SJSA1 (cell line): ENCODE measurements at places on chromosomes 2 and 18.
A peak's percentile ranks its signal among the peaks of the same experiment; 100 is the strongest.

GRCh38 chr2:1136067-1136466 is 185.4 kb downstream of the SNTG2 start:
- no peak overlapping the region for H3K4me3 ChIP-seq
- H3K27me3 ChIP-seq, result no peaks in the 10 kb centered on the region
- no peak for DNase-seq
- no peaks in the 10 kb centered on the region for H3K36me3 ChIP-seq
- H3K27ac ChIP-seq, result no peak overlapping the region
- 0 out of 2 replicates have a peak, but pooled peaks cover 6% of the 10 kb centered on the region for H3K4me1 ChIP-seq

DNA sequence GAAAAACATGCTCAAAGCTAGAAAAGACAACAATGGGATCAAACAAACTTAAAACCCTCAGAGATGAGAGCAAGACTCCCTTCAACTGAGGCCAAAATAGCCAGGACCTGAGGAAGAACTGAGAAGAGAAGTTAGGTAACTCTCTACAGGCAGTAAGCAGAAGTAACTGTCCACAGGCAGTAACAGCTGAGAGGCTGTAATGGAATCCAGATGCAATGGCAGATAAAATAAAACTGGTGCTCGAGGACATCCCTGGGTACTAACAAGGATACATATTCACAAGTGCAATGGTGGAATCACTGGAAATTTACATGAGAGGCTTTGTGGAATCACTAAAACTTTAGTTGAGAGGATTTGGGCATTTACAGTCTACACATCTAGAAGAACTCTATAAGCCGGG is 30.4 kb upstream of the C2orf66 start:
- H3K27me3 ChIP-seq, result no peaks in the 10 kb centered on the region
- no peak overlapping the region for H3K27ac ChIP-seq
- H3K4me1 ChIP-seq, result no peaks in the 10 kb centered on the region
- no peak overlapping the region for H3K4me3 ChIP-seq
- no peaks in the 10 kb centered on the region for H3K36me3 ChIP-seq
- DNase-seq, result no peak

- no peak overlapping the region for H3K4me3 ChIP-seq
- H3K4me1 ChIP-seq, result no peaks in the 10 kb centered on the region
Measured at GRCh38 chr2:208142240-208142924, 3.6 kb downstream of the CRYGB start.

GRCh38 chr2:187224989-187225388 is 223.1 kb downstream of the CALCRL start:
- no peaks in the 10 kb centered on the region for H3K36me3 ChIP-seq
- no peak for DNase-seq
- no peak overlapping the region for H3K4me3 ChIP-seq
- no peak overlapping the region for H3K27ac ChIP-seq
- H3K27me3 ChIP-seq, result no peaks in the 10 kb centered on the region; the same call in 1 of the 2 replicates
- H3K4me1 ChIP-seq, result no peaks in the 10 kb centered on the region

- no peak overlapping the region for H3K27ac ChIP-seq
- no peaks in the 10 kb centered on the region for H3K27me3 ChIP-seq
- no peak for DNase-seq
- peaks cover 9% of the 10 kb centered on the region for H3K4me1 ChIP-seq
- no peaks in the 10 kb centered on the region for H3K36me3 ChIP-seq
Measured at GRCh38 chr2:220240641-220241040, 613.2 kb downstream of the SLC4A3 start.

DNA sequence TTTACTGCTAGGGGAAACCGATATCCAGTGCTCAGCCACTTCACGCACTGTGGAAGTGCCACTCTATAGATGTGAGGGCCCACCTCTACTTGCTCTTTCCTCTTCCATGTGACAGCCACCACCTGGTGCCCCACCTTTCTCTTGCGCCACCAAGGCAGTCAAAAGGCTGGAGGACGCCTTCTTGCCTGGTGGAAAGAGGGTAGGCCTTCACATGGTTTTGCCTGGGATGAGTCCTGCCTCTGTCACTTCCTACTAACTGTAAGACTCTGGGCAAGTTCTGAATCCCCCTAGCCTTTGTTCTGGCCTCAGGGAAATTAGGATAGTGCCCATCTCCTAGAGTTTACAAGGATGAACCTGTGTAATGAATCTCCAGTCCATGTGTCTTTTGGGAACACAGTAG is 66.1 kb upstream of the ODC1 start:
- H3K27me3 ChIP-seq, result no peaks in the 10 kb centered on the region
- peak overlapping the region; percentile 27 for H3K27ac ChIP-seq
- no peak for DNase-seq

- H3K27ac ChIP-seq, result peak overlapping the region; percentile 47
- no peaks in the 10 kb centered on the region for H3K36me3 ChIP-seq
- no peak overlapping the region for H3K4me3 ChIP-seq
- no peak for DNase-seq
- H3K27me3 ChIP-seq, result no peaks in the 10 kb centered on the region
Measured at GRCh38 chr2:112692918-112693317, 27.9 kb upstream of the NT5DC4 start.

GRCh38 chr18:35661483-35662146 is 80.1 kb downstream of the GALNT1 start:
- H3K36me3 ChIP-seq, result 0 out of 2 replicates have a peak, but pooled peaks cover 6% of the 10 kb centered on the region
- no peak overlapping the region for H3K27ac ChIP-seq
- H3K4me1 ChIP-seq, result no peaks in the 10 kb centered on the region

GRCh38 chr2:161946489-161947107 is 127.4 kb downstream of the DPP4 start:
- H3K4me1 ChIP-seq, result no peaks in the 10 kb centered on the region
- DNase-seq, result no peak
- H3K27ac ChIP-seq, result no peak overlapping the region
- H3K27me3 ChIP-seq, result no peaks in the 10 kb centered on the region
- H3K36me3 ChIP-seq, result no peaks in the 10 kb centered on the region
- no peak overlapping the region for H3K4me3 ChIP-seq

DNA sequence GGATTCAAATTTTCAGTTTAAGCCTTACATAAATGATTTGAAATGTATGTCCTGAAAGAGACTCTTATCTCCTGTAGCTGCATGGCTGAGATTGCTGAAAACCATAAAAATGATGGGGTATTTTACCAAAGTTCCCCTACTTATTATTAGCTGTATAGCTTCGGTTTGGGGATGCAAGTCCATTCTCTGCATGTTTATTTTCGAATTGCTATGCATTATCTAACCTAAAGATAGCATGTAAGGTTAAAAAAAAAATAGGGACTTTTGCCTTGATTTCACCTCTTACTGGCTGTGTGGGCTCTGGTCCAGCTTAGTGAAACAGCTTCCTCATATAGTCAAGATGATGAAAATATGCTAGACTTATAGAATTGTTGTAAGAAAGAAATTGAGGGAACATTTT is 14.0 kb upstream of the ACOXL start:
- no peak overlapping the region for H3K27ac ChIP-seq
- H3K36me3 ChIP-seq, result no peaks in the 10 kb centered on the region
- H3K4me3 ChIP-seq, result no peak overlapping the region
- H3K27me3 ChIP-seq, result peaks cover 50% of the 10 kb centered on the region

DNA sequence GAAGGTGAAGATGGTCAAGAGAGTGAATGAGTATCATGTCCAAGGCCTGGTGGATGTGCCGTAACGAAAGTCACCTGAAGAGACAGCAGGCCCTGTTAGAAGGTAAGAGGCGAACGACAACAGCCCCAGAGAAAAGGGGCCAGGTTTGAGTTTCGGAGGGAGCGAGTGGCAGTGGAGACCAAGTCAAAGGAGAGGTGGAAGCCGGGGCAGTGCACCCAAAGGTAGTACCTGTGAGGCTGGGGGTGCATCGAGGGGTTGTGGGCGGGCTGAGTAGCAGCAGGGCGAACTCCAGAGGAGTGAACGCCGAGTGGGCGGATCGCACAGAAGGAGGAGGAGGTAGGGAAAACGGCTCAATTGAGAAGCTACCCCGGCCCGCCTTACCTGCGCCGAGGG is 358 bp downstream of the USP37 start:
- H3K27me3 ChIP-seq, result no peaks in the 10 kb centered on the region
- peak overlapping the region; percentile 80 for H3K27ac ChIP-seq
- H3K4me1 ChIP-seq, result peaks cover 21% of the 10 kb centered on the region

- no peak overlapping the region for H3K4me3 ChIP-seq
- DNase-seq, result no peak
- no peaks in the 10 kb centered on the region for H3K4me1 ChIP-seq
- no peaks in the 10 kb centered on the region for H3K27me3 ChIP-seq
- peaks cover 32% of the 10 kb centered on the region for H3K36me3 ChIP-seq
Measured at GRCh38 chr18:79934311-79935097, 16.9 kb downstream of the SLC66A2 start.

- H3K27me3 ChIP-seq, result peaks cover 16% of the 10 kb centered on the region; the same call in 1 of the 2 replicates
- H3K4me1 ChIP-seq, result no peaks in the 10 kb centered on the region
- DNase-seq, result no peak
Measured at GRCh38 chr2:11652553-11652952, 17.4 kb downstream of the NTSR2 start.

GRCh38 chr2:133054297-133054696 is 384.3 kb upstream of the LYPD1 start:
- no peaks in the 10 kb centered on the region for H3K27me3 ChIP-seq
- no peaks in the 10 kb centered on the region for H3K36me3 ChIP-seq
- no peak for DNase-seq
- H3K27ac ChIP-seq, result no peak overlapping the region
- H3K4me3 ChIP-seq, result no peak overlapping the region
